ENCODE measurements at places on chromosomes 13 and 19. TPM values are rescaled to one million over a fixed set of nuclear protein-coding genes. Genes with fewer than 3 reads are reported as not detected.

DNA sequence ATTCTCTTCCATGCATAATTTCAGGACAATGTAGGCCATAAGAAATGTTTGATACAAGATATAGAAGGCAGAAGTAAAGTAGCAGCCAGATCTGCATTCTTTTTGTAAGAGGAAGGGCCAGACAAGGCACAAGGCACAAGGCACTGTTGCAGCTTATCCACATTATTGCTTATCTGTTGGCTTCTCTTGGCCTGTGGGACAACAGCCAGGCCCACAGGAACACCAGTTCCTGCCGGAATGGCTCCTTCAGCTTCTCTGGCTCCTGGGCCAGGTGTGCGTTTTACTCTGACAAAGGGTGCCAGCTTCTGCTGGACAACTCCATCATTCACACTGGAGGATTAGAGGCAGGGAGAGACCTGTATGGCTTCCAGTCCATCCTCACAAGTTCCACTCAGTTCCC lies 29.2 kb downstream of the GPR180 start:
- H3K36me3 ChIP-seq = peaks cover 40% of the 10 kb centered on the region
- no peak overlapping the region for H3K4me3 ChIP-seq
- DNase-seq = no peak
- no peaks in the 10 kb centered on the region for H3K4me1 ChIP-seq
- H3K27me3 ChIP-seq = no peaks in the 10 kb centered on the region
- H3K27ac ChIP-seq = no peak overlapping the region

- H3K4me1 ChIP-seq = peaks cover 18% of the 10 kb centered on the region
- H3K27me3 ChIP-seq = no peaks in the 10 kb centered on the region
- H3K36me3 ChIP-seq = peaks cover 50% of the 10 kb centered on the region
- DNase-seq = no peak
- no peak overlapping the region for H3K27ac ChIP-seq
These were observed 102.1 kb downstream of the STK24 start for GRCh38 chr13:98474761-98475160.

GRCh38 chr13:45316338-45316737 lies 24.6 kb downstream of the TPT1 start:
- no peaks in the 10 kb centered on the region for H3K27me3 ChIP-seq
- peaks cover 6% of the 10 kb centered on the region for H3K36me3 ChIP-seq
- H3K4me3 ChIP-seq = no peak overlapping the region
- no peak for DNase-seq

DNA sequence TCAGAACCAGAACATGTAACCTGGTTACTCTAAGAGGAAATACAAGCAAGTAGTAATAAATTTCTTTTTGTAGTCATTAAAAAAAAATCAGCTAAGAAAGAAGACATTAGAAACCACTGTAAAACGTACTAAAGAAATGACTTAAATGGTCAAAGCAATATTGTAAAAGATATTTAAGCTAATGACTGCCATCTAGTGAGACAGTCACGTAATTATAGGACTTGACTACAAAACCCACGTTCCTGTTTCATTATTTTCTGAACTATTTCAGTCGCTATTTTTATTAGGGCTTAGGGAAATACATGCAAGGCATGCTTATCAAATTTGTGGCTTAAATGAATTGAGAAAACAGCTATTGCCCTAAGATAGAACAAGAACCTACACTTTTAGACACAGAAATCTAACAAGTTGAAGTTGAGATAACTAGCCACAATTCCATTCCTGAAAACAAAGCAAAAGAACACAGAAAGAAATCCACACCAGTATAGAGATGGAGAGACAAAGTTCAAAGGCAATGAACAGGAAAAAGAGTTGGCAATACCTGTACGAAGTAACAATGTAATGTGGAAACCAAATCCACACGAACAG lies 17.9 kb downstream of the ALG5 start:
- H3K27me3 ChIP-seq = no peaks in the 10 kb centered on the region
- H3K27ac ChIP-seq = no peak overlapping the region
- DNase-seq = peak; percentile 48
- H3K4me3 ChIP-seq = no peak overlapping the region
- no peaks in the 10 kb centered on the region for H3K4me1 ChIP-seq

GRCh38 chr13:94312511-94313216 lies 166.8 kb downstream of the DCT start:
- H3K4me1 ChIP-seq = peaks cover 12% of the 10 kb centered on the region
- H3K27me3 ChIP-seq = no peaks in the 10 kb centered on the region
- peak overlapping the region; percentile 51 for H3K27ac ChIP-seq

DNA sequence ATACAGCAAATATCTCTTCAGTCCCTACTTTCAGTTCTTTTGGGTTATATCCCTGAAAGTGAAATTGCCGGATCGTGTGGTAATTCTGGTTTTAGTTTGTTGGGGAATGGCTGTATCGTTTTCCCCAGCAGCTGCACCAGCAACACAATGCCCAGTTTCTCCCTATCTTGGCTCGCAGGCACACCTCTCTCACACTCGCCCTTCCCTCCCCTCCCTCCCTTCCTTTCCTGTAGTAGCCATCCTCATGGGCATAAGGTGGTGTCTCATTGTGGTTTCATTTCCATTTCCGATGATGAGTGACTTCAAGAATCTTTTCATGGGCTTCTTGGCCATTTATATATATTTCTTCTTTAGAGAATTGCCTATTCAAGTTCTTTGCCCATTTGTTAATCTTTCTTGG lies 8.6 kb upstream of the GPR18 start:
- no peaks in the 10 kb centered on the region for H3K4me1 ChIP-seq
- H3K4me3 ChIP-seq = no peak overlapping the region
- no peak overlapping the region for H3K27ac ChIP-seq
- no peak for DNase-seq

- no peak overlapping the region for H3K4me3 ChIP-seq
- peaks cover 7% of the 10 kb centered on the region for H3K4me1 ChIP-seq
- no peak for DNase-seq
- no peaks in the 10 kb centered on the region for H3K36me3 ChIP-seq
- H3K27ac ChIP-seq = no peak overlapping the region
These were observed 524.9 kb downstream of the FGF9 start for GRCh38 chr13:22195726-22196125.

- peaks cover 7% of the 10 kb centered on the region for H3K36me3 ChIP-seq
- peaks cover 34% of the 10 kb centered on the region for H3K4me1 ChIP-seq
- DNase-seq = no peak
- no peak overlapping the region for H3K27ac ChIP-seq
- H3K27me3 ChIP-seq = no peaks in the 10 kb centered on the region
These were observed 2.5 kb upstream of the SAMD4B start for GRCh38 chr19:39339674-39340073.

DNA sequence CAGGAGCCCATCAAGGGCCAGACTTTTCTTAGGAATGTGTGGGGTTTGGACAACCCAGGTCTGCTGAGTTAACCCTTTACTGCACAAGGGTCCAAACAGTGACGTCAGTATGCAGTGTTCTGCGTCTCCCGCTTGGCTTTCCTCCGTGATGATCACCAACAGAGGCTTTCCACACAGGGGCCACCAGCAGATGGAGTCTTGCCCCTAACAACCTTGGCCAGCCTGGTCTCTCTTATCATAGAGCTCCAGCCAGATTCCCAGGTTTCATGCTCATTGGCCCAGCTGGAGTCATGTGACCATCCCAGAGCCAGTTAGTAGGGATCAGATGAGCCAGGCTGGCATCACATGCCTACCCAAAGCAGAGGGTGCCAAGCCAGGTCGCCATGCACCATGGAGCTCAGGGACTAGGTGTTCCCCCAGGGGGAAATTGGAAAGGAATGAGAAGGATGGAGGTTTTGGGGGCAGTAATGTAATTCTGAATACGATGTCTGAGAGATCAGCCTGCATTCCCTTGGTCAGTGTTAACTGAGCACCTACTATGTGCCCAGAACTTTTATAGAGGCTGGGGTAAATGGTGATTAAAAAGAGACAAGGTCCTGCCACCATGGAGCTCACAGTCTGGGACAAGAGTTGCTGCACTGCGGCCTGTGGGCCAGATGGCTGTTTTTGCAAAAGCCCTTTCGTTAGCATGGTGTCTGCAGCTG lies 61.2 kb downstream of the MYH14 start:
- no peak overlapping the region for H3K4me3 ChIP-seq
- H3K36me3 ChIP-seq = no peaks in the 10 kb centered on the region
- no peaks in the 10 kb centered on the region for H3K27me3 ChIP-seq
- DNase-seq = no peak

GRCh38 chr19:4701557-4701956 lies 22.1 kb downstream of the DPP9 start:
- H3K36me3 ChIP-seq = peaks cover 73% of the 10 kb centered on the region
- DNase-seq = no peak
- no peak overlapping the region for H3K27ac ChIP-seq

DNA sequence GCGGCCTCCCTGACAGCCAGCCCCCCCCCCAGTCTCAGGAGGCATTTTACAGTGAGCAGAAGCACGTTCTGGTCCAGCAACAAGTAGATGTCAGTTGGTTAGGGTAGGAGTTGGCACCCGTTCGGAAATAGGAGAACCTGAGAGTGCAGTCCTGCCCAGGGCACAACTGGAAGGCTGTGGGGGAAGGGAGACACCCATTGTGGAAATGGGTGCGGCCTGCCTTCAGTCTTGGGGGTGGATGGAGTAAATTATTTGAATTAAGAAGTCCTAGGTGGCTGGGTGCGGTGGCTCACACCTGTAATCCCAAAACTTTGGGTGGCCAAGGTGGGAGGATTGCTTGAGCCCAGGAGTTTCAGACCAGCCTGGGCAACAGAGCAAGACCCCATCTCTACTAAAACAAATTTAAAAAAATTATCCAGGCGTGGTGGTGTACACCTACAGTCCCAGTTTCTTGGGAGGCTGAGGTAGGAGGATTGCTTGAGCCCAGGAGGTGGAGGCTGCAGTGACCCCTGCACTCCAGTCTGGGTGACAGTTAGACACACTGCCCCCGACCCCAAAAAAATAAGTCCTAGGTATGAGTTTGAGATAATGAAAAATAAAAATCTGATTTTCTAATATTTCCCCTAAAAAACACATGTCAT lies 1.2 kb downstream of the CIRBP start:
- H3K36me3 ChIP-seq = peaks cover 71% of the 10 kb centered on the region
- H3K27me3 ChIP-seq = no peaks in the 10 kb centered on the region

DNA sequence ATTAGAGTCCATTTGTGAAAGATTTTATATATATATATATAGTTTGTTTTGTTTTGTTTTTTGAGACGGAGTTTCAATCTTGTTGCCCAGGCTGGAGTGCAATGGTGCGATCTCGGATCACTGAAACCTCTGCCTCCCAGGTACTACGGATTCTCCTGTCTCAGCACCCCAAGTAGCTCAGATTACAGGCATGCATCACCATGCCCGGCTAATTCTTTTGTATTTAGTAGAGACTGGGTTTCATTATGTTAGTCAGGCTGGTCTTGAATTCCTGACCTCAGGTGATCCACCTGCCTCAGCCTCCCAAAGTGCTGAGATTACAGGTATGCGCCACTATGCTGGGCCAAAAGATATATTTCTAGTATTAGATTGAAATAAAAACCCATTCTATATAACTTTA lies 4.0 kb upstream of the ZNF701 start:
- no peak for DNase-seq
- no peak overlapping the region for H3K27ac ChIP-seq
- peaks cover 7% of the 10 kb centered on the region for H3K4me1 ChIP-seq

DNA sequence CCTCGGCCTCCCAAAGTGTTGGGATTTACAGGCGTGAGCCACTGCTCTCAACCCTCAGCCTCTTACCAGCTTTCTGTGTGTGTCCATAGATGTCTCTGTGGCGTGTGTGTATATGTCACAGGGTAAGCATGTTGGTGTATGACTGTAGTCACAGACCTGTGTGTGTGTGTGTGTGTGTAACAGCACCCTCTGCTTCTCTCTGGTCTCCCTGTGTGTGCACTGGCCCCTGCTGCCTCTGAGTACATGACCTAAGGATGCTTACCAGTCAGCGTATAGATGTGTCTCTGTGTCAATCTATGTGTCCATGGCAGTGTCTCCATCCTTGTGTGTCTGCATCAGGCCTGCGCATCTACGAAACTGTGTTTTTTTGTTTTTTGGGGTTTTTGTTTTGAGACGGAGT lies 5.6 kb downstream of the AXL start:
- H3K4me3 ChIP-seq = no peak overlapping the region
- H3K27ac ChIP-seq = peak overlapping the region; percentile 92
- no peaks in the 10 kb centered on the region for H3K27me3 ChIP-seq
- DNase-seq = no peak
- peaks cover 53% of the 10 kb centered on the region for H3K4me1 ChIP-seq

GRCh38 chr19:30334841-30335240 lies 37.3 kb upstream of the ZNF536 start:
- no peaks in the 10 kb centered on the region for H3K27me3 ChIP-seq
- no peak overlapping the region for H3K27ac ChIP-seq
- no peak for DNase-seq

DNA sequence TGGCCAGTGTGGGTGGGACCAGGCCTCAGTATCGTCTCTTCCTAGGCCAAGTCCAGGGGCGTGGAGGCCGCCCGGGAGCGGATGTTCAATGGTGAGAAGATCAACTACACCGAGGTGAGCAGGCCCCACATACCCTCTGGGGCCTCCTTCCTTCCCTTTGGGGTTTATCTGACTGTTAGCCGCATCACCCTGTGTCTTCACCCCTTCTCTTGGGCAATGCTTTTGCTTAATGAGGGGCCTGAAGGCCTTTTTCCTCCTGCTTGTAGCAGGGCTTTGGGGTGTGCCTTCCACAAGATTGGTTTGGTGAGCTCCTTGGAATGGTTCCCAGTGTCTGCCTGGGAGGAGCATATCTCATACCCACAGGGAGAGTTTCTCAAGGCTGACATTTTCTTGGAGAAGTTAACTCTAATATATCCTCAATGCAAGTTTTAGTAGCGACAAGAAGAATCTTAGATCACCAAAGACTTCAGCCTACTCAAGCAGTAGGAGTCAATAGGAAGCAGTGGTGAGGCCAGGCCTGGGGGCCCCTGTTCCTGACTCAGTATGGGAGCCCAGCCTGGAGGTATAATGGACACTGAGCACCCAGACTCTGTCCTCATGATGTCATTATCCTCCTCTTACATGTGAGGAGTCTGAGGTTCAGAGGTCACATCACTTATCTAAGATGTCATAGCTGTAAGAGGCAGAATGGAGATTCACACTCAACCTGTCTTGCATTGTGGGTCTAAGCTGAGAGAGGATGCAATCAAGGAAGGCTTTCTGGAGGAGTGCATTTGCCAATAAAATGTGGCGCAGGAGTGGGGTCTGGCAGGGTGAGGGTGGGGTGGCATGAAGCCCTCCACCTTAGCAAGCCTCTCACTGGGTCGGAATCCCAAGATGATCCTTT lies 2.0 kb downstream of the GPI start:
- H3K4me3 ChIP-seq = peak overlapping the region; percentile 99
- DNase-seq = peak; percentile 72
- peaks cover 46% of the 10 kb centered on the region for H3K36me3 ChIP-seq
- no peak overlapping the region for H3K27ac ChIP-seq
- no peaks in the 10 kb centered on the region for H3K27me3 ChIP-seq

The NALCN gene
- 8.5 TPM for total RNA-seq

The CGB5 gene
- not detected for total RNA-seq

The IRS2 gene
- total RNA-seq = 48.5 TPM

The LRFN3 gene
- 7.4 TPM for total RNA-seq

The ZIC2 gene
- total RNA-seq = 7.0 TPM

The TLE6 gene
- total RNA-seq = 0.89 TPM

The TEX29 gene
- not detected for total RNA-seq

Measured in MCF 10A (cell line).